GM04503 (cell line): ENCODE measurements at places on chromosomes 13 and 19.

DNA sequence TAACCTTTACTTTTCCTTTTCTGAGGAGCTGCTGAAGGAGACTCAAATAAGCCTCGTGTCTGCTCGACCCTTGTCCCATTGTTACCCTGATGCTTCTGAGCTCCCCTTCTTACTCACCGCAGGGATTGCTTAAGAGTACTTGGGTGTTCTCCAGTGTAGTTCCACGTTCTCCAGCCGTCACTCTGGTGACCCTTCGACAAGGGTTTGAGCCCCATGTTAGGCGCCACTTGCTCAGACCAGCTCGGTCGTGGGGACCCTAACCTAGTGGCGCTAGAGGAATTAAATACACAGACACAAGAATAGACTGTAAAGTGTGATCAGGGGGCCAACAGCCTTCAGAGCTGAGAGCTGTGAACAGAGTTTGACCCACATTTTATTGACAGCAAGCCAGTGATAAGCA is 10.3 kb downstream of the ZNF480 start:
- DNase-seq = no peak

DNA sequence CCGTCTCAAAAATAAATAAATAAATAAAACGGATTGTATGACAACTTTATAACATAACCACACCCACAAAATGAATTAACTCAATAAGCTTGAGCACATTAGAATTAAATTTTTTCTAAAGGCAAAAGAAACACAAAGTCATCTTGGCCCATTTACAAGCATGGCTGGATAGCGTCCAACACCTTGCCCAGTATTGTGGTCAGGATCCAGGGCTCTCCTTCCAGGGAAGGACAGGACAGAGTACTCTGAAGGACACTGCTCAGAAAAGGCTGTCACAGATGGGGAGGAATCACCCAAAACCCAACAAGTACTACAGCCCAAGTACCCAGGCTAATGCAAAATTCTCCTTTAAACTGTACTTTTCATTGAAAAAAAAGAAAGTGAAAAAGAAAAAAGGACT is 27.1 kb downstream of the SUGP2 start:
- no peak for DNase-seq

DNA sequence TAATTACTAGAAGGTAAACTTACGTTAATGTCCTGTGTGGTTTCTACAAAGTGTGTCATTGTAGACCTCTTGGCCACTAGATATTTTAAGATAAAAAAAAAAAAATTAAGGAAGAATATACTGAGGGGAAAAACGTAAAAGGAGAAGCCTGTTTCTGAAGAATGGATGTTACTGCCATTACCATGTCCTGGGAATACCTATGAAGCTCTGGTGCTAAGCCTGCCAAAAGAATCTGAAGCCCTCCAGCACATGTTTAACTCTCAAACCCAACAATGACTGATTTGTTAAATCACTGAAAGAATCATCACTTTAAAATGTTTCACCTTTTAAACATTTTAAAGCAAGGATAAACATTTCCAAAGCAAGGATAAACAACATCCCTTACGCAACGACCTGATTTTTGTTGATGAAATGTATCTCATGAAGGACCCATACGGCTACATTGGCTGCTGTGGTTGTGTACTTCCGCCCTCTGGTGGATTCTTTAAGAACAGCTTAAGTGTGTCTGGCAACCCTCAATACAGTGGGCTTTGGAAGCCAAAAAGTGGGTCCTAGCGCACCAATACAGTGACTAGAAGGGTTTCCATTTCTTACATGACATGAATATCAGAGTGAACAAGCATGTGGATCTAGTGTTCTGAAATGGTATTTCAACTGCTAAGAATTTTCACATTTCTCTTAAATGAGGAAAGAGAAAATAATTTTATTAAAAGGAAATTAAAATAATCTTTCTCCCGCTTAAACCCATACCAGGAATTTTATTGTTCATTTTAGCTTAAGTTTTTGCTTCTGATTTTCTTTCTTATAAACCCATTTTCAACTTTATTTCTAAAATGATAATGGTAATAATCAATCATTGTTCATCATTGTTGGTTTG is 74.5 kb upstream of the RAP2A start:
- peak; percentile 34 for DNase-seq

DNA sequence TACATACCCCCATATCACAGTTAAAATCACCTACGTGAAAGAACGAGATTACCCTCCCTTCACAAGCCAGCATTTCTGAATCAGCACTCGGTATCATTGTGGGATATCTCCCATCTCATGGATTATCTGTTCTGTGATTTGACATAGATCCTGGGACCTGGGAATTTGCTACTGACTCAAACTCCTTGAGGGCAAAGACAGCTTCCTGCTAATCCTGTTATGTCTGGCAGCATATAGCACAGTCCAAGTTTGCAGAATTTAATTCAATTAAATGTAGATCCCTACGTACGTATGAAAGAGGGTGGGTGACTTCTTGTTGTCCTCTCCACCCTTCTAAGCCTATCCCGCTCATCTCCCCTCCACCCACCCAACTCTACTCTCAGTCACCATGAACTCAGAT is 476.5 kb downstream of the KLF5 start:
- DNase-seq = no peak
